ENCODE measurements at places on chromosomes 7 and 10.

DNA sequence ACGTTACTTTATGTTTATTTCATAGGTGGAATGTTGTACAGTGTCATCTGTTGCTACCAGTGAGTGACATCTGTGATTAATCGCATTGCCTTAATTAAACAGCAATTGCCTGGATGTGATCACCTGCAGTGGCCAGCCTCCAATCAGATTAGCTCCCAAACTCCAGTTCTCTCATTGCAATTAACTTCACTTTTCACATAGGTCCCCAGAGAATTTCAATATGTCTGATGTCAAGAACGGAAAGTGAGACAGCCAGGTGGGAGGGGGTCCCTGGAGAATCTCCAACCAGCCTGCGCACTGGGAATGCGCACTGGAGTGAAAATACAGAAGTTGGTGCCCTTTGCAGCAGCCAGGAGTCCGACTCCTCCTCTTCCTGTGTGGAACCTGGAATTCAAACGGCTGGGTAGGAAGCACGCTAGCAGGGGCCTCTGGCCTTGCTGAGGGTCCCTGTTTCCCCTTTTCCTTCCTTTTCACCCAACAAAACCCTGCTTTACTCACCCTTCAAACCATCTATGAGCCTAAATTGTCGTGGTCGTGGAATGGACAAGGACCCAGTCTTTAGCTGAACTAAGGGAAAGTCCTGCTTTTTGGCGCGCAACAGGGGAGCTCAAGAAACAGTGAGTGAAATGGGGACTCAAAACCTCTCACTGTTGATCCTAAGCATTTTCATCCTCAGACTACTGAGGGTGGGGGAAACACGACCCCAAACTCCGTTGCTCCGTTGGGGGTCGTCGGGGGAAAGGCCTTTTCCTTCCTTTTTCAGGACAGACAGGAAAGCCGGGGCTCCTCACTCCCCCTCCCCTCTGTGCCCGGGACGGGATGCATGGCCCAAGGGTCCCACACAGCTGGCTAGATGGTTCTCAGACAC lies 1355.5 kb upstream of the LRRTM3 start:
- no peak for DNase-seq

DNA sequence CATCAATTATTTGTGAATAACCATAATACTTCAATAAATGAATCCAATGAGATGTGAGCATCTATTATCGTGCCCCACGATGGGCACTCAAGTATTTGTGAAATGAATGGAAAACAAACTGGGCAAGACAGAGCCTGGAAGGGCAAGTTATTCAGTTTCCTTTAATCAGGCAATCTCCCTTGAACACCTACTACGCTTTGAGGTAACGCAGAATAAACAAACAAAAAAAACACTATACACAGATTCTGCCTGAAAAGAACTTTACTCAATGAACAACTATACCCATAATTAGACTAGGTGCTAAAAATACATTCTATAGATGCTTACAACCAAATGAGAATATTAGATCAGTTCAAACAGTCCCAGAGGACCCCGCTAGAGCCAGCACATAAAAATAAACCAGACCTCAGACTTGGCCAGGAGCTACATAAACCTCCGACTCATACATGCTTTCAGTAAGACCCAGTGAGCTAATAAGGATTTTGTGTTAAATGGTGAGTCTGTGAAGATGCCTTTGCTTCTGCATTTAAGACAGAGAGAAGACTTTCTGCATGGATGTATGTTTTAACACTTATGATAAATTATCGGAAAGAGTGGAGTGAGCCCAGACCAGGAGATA lies 121.3 kb downstream of the MPP7 start:
- DNase-seq, result no peak

GRCh38 chr7:87886875-87887274 lies 10.6 kb downstream of the DBF4 start:
- DNase-seq, result no peak

GRCh38 chr10:110992006-110992800 lies 72.8 kb downstream of the SHOC2 start:
- DNase-seq, result no peak

DNA sequence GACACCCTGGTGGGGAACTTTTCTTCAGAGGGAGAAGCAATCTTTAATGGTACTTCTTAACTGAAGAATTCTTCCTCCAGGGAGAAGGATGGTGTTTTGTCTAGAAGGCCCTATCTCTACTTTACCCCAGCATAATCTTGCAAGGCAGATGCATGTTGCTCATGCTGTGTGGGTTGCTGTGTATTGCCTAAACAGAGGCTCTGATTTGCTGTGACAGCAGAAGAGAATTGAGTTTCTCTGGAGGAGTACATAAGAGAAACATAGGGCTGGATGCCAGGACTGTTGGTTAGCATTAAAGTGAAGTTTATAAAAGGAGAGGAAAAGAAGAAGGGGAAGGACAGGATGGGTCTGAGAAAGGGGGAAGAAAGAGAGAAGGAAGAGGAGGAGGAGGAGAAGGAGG lies 248.1 kb upstream of the HPS1 start:
- no peak for DNase-seq

- no peak for DNase-seq
Observed at GRCh38 chr10:32225976-32226375, 121.0 kb downstream of the EPC1 start.

DNA sequence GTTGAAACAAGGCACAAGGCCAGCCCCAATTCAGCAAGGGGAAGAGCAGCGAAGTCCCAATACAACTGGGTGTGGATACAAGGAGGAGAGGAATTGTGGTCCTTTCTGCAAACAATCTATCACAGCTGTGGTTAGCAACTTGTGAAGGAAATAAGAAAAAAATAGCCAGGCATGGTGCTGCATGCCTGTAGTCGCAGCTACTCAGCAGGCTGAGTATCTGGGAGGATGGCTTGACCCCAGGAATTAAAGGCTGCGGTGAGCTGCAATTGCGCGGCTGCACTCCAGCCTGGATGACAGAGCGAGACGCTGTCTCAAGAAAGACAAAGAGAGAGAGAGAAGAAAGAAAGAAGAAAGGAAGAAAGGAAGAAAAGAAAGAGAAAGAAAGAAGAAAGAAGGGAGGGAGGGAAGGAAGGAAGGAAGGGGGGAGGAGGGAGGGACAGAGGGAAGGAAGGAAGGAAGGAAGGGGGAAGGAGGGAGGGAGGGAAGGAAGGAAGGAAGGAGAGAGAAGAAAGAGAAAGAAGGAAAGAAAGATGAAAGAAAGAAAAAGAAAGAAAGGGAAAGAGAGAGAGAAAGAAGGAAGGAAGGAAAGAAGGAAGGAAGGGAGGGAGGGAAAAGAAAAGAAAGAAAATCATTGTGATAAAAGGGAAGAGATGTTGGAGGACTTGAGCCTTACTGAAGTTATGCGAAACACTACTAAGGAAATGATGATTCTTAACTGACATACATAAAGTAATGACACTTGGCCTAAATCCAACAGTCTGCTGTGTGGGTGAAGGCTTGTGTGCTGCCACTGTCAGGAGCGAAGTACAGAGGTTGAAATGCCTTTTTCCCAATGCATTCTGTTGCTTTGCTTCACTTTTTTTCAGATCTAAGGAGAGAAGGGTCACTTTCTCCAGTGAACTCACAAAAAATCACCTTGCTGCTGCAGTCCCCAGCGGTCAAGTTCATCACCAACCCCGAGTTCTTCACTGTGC lies 117.0 kb upstream of the STK17A start:
- no peak for DNase-seq

DNA sequence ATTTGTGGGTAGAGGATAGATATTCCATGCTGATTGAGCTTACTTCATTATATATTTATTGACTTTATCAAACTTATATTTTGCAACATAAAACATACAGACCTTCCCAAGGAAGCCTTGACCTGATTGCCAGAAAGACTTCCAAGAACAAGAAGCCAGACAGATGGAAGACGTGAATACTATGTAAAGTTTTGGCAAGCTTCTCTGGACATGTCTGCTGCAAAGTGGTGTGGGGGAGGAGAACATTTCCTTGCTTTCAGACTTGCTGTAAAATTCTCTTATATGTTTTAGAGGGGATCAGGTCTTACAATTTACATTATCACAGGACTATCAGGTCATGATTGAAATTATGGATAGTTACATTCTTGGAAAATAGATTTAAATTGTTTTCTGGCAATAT lies 23.4 kb downstream of the GPR158 start:
- DNase-seq, result no peak

- no peak for DNase-seq
Observed at GRCh38 chr7:95793658-95794057, 21.3 kb downstream of the DYNC1I1 start.

DNA sequence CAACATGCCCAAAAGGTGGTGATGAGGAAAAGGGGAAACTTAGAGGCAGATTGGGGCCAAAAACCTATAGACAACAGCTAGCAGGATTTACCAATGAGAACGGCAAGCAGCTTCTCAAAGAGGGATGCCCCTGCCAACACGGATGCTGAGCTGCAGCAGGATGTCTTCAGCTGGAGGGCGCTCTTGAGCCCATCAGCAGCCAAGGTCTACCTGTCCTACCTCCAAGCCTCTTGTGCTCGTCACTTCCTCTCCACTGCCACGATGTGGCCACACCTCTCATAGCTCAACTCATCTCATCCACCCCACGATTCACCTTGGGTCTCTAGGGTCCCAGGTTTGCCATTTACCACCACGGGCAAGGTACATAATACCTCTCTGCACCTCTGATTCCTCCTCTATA lies 36.5 kb downstream of the DLG5 start:
- DNase-seq, result no peak

DNA sequence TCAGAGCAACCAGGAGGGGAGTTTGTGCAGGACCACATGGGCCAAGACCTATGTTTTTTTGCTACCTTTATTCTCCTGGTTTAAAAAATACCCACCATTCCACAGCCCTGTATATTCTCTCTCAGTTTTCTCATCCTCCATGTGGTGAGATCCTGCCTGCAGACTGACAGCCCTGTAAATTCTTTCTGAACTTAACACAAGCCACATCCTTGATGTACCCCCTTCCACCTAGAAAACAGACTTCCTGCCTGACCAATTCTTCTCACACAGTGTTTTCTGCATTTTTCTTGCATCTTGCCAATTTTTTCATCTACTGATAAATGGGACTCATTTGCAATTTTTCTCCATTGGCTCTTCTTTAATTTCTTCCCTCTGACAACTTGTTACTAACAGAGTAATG lies 78.4 kb downstream of the INSYN2A start:
- DNase-seq, result no peak

DNA sequence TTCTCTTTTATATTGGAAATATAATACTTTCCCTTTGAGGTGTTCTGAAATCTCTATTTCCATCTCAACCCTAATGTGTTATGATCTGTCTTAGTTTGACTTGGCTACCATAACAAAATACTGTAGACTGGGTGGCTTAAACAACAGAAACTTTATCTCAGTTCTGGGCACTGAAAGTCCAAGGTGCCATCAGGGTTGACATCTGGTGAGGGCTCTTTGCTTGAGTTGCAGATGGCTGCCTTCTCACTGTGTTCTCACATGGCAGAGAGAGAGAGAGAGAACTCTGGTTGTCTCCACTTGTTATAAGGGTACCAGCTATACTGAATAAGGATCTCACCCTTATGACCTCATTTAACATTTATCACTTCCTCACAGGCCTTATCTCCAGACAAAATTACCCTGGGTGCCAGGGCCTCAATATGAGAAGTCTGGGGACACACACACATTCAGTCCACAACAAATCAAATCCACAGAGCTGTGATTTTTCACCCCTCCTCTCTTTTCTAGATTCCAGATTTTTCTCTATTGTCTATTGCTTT lies 104.5 kb downstream of the SRI start:
- DNase-seq, result no peak

DNA sequence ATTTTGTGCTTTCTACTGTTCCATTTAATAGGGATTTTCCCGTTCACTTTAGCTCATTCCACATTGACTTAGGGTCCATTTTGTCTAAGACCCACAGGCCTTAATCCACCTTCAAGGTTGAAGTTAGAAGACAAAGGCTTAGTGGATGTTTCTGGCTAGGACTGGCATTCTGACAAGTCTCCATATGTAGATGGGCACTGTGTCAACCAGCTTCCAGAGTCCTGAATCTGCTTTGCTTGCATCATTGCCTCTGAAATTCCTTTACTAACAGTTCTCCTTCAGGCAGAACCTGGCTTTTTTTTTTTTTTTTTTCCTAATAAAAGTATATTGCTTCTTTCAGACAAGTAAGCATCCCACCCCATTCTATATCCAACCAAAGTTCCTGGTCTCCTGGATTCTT lies 69.6 kb upstream of the PDCD4 start:
- no peak for DNase-seq

DNA sequence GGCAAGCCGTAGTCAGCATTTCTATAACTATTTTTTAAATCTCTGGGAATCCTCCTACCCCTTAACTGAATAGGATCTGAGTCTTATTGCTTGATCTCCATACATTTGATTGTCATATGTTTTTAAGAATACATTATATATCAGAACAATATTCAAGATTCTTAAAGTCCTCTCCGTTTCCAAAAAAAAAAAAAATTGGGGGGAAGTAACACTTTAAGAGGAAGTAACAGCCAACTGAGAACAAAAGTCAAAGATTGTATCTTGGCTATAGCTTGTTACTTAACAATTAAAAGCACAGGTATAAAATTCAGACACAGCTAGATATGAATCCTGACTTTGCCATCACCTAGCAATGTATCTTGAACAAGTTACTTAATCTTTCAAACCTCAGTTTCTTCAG lies 169.9 kb upstream of the ADO start:
- DNase-seq, result no peak

DNA sequence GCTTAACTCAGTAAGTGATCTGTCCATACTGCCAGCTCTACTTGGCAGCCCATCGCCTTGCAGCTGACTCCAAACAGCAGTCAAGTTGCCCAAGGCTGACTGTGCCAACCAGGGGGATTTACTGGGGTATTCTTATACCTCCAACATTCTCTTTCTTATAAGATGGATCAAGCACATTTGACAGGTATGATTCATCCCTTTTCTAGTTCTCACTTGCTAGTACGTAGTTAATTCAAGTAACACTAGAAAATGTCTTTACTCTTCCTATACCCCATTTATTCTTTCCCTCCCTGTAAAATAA lies 77.0 kb downstream of the SLC25A13 start:
- DNase-seq, result no peak

- DNase-seq, result no peak
Observed at GRCh38 chr10:87956055-87956454, 92.6 kb downstream of the PTEN start.

- no peak for DNase-seq
Observed at GRCh38 chr7:135898226-135898625, 78.9 kb downstream of the MTPN start.

DNA sequence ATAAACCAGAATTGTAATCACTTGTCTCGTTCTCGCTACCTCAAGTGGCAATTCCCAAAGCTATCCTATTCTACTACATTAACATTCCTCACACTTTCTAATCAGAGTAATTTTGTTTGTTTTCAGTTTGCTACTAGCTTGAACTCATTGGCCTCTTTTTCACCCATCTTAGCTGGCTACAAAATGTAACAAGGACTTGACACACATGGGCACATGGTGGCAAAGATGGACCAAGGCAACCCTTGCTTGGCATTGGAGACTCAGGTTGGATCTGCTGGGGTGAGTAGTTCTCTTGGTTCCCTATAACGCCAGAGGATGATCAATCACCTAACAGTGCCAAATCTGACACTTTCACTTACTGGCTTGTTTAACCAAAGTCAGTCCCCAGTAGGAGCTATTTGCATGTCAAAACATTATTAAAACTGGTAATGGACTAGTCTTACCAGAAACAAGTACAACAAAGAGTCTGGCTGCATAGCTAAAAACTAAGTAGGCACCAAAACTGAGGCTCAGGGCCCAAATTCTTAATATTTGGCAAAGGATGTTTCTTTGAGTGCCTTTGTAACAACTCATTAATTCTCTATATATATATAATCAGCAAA lies 1.9 kb downstream of the USP6NL start:
- no peak for DNase-seq
